Hepatic stellate cell (primary cell): ENCODE measurements at places on chromosomes 7 and 10.

DNA sequence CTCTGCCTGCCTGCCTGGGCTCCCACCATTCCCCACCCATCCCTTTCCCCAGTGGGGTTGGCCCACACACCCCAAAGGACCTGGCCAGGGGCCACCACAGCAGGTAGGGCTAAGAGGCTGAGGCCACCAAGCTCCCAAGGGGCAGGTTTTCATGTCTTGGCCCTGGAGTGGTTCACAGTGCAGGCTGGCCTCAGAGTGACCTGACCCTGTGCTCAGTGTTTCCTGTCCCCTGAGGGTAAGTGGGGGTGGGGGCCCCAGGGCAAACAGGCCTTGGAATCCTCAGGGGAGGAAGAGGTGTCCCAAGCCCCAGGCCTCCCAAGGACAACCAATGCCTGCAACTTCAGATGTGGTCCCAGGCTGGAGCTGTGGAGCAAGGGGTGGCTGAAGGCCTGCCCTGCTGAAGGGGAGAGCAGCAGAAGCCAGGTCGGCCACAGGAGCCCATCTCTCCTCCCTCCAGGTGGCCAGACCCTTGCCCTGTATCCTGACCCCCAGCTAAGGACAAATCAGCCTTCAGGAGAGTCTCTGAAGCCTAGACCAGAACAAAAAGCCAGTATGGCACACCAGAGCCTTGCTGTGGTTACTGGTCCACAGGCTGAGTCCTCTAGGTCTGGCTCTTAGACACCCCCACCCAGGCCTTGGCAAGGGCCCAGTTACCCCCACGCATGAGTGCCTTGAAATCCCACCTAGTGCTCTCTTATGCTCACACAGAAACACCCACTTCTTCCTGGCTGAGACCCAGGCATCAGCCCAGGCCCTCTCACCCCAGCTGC is 27.6 kb downstream of the POLL start:
- no peak for DNase-seq

DNA sequence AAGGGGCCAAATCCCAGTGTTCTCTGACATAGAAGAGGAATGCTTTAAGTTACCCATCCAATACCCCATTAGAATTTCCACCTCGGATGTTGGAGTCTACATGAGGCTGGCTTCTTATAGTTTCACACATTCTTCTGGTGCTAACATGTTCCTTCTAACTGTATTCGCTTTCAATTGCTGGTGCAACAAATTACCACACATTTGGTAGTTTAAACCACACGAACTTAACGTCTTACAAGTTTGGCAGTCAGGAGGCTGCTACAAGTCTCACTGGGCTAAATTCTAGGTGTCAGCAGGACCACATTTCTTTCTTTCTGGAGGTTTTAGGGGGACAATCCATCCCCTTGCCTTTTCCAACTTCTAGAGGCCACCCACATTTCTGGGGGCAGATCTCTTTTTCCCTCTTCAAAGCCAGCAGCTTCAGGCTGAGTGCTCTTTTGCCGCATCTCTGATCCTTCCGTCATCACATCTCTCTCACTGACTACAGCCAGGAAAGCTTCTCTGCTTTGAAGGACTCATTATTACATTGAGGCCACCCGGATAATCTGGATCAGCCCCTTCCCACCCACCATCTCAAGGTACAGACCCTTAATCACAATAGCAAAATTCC is 5.1 kb upstream of the MACC1 start:
- DNase-seq: no peak

- no peak for DNase-seq
These were observed 67.2 kb downstream of the CREB5 start for GRCh38 chr7:28479507-28479947.

DNA sequence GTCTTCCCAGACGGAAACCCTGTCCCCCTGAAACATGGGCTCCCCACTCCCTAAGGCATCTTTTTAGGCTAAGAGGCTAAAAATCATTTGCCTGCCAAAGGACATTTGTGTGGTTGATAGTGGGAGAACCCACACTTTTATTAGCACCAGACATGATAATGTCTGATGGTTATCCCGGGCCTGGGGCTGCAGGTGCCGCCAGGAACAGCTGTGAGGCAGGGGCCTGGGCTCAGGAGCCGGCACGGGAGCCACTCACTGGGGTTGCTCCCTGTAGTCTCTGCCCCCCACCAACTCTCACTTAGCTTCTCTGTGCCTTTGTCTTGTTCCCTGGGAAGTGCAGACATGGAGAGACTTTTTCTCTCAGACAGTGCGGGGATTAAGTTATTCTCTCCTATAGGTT is 193.6 kb downstream of the GLRX3 start:
- no peak for DNase-seq
